ENCODE measurements at places on chromosomes 13 and 19.

GRCh38 chr13:42796747-42797356, 15.5 kb downstream of the FAM216B start:
- no peak for DNase-seq

DNA sequence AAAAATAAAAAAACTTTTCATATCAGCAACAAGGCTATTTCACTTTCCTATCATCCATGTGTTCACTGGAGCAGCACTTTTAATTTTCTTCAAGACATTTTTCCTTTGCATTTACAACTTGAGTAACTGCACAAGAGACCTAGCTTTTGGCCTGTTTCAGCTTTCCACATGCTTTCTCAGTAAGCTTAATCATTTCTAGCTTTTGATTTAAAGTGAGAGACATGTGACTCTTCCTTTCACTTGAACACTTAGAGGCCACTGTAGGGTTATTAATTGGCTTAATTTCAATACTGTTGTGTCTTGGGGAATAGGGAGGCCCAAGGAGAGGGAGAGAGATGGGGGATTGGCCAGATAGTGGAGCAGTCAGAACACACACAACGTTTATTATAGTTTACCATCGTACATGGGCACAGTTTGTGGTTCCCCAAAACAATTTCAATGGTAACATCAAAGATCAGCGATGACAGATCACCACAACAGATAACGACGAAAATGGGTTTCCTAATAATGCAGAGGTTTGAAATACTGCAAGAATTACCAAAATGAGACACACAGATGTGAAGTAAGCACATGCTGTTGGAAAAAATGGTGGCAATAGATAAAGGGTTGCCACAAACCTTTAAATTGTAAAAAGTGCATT, 117.6 kb downstream of the GGACT start:
- no peak for DNase-seq

DNA sequence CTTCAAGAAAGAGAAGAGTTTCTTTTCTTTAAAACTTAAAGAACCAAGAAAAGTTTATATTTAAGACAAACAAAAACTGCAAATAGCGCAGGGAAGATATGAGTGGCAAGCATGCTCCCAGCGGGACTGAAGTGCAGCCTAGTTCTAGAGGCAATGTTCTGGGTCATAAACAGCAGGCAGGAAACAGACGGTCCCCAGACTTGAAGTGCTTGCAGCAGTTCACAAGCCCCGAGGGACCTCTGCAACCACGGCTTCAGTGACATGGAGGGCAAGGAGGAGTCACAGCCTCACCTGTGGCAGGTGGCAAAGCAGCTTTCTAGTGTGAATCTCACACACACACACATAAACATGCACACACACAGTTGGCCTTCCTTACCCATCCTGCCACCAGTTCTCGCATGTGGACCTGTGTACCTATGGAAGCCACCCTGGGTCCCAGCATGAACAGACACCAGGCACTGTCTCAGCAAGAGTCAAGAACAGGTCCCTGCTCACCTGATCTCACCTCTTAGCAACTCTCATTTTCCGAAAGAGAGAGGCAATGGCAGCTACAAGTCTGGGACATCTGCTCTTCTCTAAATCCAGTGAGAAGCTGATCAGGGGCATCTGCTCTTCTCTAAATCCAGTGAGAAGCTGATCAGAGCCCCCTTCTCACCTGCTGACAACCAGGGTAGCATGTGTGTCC, 162.0 kb downstream of the EFNB2 start:
- DNase-seq = peak; percentile 34

DNA sequence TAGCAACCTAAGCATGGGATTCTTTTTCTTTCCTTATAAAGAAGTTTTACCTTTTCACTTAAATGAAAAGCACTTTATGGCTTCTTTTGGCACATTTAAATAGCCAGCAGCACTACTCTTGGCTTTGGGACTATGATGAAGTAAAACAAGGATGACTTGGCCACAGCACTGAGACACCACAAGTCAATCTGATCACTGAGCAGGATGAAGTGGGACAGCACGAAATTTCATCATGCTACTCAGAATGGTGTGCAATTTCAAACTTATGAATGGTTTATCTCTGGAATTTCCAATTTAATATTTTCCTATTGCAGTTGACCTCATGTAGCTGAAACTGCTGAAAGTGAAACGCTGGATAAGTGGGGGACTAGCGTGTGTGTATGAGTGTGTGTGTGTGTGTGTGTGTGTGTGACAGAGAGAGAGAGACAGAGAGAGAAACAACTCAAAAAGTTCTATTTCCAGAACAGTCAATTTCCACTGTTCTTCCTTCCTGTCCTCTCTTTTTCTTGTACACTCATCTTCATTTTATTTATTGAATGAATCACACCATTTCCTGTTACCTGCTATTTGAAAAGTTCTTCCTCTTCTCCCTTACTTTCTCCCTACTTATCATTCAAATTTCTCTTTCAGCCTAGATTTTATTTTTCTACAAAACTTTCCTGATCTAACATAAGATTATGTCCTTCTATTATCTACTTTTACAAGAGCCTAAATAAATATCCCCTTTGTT, 414.2 kb upstream of the MIR17HG start:
- DNase-seq = no peak

- DNase-seq = no peak
Observed at GRCh38 chr13:34863360-34864135, 78.5 kb upstream of the NBEA start.

GRCh38 chr13:32037471-32037870, 5.9 kb downstream of the FRY start:
- DNase-seq = no peak

GRCh38 chr19:45800070-45800553, 7.5 kb upstream of the DMWD start:
- DNase-seq = peak; percentile 43

- no peak for DNase-seq
Observed at GRCh38 chr13:48873081-48873480, 102.6 kb upstream of the FNDC3A start.

GRCh38 chr13:98187965-98188261, 10.8 kb upstream of the RNF113B start:
- no peak for DNase-seq

- no peak for DNase-seq
Observed at GRCh38 chr13:113962386-113962785, 11.5 kb downstream of the C13orf46 start.

DNA sequence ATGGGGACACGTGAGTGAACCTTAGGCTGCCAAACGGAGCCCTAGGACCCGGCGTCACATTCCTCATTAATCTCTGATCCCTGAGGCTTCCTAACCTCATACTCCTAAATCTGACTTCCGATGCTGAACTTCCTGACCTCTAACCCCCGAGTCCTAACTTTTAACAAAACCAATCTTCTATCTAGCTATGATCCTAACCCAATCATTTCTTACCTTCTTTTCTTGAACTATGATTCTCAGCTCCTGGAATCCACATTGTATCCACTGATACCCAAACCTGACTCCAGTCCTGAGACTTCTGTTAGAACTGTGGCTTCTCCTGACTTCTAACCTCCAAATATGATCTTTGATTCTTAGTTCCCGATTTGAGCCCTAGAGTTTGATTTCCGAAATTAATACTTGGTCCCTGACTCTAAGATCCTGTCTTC, 447 bp downstream of the NFKBIB start:
- DNase-seq = no peak

Measured in NAMALWA (cell line).